ENCODE measurements at places on chromosomes 6 and 20.
A peak's percentile ranks its signal among the peaks of the same experiment; 100 is the strongest.

- DNase-seq = no peak
These were observed 31.1 kb downstream of the BRPF3 start for GRCh38 chr6:36227379-36228228.

DNA sequence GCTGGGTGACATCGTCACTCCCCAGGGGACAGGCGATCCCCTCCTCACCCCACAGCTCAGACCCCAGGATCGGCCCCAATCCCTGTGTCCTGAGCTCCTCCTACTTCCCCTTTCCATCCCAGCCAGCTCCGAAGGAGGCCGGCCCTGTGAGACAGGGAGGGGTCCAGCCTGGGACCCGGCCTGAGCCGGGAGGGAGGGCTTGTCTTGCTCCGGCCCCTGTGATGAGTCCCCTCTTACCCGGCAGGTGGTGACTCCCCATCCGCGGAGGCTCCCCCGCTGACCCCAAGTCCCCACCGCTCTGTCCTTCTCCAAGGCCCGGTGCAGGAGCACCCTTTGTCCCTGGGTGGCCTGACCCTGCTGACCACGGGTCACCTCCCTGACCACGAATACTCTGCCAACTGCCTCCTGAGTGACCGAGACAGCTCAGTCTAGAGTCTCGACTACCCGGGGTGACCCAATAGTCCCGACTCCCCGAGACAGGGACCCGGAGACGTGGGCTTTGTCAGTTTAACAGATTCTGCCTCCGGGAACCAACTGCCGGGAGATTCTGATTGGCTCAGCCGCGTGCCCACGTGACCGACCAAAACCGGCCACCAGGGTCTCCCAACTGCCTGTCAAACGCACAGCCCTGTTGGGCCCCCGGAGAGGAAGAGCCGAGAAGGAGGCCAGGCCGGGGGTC lies 187.4 kb upstream of the PROKR2 start:
- DNase-seq = peak; percentile 53

DNA sequence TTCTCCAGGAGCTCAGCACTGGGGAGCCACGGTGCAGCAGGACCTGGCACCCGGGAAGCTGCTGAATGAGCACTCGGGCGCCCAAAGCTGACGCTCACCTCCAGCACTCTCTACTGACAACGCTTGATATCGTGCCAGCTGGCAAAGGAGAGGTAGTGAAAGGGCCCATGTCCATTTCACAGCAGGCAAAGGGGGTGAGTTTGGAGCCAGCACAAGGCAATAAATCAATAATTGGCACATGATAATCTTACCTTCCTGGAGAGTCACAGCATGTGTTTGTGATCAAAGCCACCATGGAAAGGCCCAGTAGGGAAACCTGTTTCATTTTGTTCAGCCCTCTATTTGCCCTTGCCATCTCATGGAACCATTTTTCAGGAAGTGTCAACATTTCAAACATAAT lies 23.3 kb upstream of the SMIM26 start:
- DNase-seq = no peak

DNA sequence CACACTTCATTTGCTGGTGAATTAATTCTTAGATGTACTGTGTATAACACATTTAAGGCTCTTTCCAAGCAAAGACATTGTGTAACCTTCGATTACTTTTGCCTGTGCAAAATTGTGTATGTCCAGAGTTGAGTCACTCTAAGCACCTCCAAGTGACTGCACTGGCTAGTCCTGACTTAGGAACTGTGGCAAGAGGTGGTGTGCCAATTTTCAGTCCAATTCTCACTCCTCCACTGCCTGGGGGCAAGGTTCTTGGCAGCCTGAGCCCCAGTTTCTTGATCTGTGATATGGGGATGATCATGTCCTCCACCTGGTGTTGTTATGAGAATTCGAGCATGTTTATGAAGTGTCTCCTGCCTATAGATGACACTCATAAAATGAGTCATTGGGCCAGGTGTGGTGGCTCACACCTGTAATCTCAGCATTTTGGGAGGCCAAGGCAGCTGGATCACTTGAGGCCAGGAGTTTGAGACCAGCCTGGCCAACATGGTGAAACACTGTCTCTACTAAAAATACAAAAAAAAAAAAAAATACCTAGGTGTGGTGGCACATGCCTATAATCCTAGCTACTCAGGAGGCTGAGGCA lies 105.3 kb upstream of the CDYL start:
- no peak for DNase-seq

- no peak for DNase-seq
These were observed 115.8 kb upstream of the FLRT3 start for GRCh38 chr20:14453259-14453658.

GRCh38 chr6:43093436-43094289 lies 17.5 kb downstream of the PTK7 start:
- peak; percentile 82 for DNase-seq

DNA sequence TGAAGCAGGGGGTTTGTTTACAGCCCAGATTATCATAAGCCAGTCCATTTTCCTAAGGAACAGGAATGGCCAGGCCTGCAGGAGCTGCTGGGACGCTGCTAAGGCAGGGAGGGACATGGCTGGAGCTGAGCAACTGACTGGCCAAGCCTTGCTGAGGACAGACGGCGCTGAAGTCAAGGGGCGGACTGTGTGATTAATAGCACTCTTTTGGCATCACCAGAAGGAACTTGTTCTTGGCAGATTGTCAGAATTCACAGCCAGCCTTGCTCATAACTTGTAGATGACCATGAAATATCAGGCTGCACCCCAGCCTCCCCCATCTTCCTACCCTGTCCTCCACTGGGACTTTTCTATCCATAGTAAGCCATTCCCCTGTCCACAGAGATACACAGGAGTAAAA lies 218.8 kb upstream of the RNF24 start:
- peak; percentile 58 for DNase-seq

GRCh38 chr6:79302341-79302740 lies 67.9 kb upstream of the HMGN3 start:
- DNase-seq = no peak

GRCh38 chr6:5121479-5121878 lies 36.3 kb downstream of the PPP1R3G start:
- no peak for DNase-seq

DNA sequence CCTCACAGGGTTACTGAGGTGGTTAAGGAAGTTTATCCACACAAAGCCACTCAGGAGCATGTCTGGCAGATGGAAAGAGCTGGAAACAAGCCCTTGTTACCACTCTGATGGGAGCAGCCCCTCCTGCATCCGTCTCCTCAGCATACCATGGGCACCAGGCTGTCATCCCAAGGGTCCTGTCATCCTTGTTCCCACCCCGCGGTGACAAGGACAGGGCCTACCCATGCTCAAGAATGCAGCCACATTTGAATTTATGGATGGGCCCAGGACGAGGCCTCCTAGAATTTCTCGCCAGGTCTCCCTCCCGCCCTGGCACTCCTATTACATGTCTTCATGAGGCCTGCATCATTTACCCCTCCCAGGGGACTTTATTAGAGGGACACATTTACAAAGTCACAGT lies 60.0 kb downstream of the NPEPL1 start:
- no peak for DNase-seq

DNA sequence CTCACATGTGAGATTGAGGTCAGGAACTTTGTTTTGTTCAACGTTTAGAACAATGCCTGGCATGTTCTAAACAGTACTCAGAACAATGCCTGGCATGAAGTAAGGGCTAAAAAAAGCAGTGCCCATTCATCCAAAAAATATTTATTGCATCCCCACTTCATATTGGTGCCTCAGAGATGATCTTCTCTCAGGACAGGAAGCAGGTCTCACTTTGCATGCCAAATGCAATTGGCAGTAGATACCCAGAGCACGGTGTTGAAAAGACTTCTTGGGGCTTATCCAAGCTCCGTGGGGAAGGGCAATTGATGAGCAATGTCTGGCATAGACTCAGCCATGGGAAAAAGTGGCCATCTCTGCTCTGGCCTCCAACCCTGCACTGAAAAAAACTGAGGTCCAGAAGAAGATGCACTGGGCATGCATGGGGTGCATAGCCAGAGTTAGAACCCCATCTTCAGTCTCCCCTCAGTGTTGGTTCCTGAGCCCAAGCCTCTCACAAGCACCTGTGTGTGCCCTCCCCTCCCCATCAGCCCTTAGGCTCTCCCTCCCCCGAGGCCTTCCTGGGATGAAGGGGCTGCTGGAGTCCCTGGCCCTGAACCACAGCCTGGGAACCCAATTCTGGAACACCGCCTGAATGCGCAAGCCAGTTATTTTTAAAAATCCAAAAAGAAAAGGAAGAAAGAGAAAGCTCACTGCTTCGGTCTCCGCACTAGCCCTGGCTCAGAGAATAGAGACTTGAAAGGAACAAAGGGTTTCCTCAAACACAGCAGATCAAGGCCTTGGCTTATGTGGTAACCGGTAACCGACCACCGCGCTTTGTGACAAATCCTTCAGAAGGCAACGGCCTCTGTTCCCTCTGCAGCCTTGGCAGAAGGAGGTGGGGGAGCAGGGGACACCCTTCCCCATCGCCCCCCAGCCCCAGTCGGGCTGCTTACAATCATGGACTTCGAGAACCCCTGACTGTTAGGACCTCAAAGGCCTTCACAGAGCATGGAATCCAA lies 78.5 kb upstream of the SIRPA start:
- DNase-seq = peak; percentile 92

- DNase-seq = peak; percentile 23
These were observed 63.0 kb upstream of the CD2AP start for GRCh38 chr6:47414423-47415167.

DNA sequence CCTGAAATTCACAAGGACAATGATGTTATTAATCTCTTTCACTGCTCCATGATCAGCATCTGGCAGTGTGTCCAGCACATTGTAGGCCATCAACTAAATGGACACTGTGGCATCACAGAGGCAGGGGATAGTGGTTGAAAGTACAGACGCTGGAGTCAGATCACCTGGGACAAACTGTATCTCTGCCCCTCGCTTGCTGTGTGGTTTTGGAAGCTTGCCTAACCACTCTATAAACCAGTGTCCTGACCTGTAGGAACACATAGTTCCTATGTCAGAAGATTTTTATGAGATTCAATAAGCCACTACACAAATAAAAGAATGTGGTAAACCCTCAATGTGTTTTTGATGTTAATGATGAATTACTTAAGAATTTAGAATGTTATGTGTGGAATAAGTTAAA lies 219.3 kb upstream of the RNF217 start:
- peak; percentile 1 for DNase-seq

GRCh38 chr6:20954315-20954714 lies 420.1 kb downstream of the CDKAL1 start:
- no peak for DNase-seq

GRCh38 chr20:62763404-62763803 lies 32.9 kb upstream of the MRGBP start:
- DNase-seq = no peak

DNA sequence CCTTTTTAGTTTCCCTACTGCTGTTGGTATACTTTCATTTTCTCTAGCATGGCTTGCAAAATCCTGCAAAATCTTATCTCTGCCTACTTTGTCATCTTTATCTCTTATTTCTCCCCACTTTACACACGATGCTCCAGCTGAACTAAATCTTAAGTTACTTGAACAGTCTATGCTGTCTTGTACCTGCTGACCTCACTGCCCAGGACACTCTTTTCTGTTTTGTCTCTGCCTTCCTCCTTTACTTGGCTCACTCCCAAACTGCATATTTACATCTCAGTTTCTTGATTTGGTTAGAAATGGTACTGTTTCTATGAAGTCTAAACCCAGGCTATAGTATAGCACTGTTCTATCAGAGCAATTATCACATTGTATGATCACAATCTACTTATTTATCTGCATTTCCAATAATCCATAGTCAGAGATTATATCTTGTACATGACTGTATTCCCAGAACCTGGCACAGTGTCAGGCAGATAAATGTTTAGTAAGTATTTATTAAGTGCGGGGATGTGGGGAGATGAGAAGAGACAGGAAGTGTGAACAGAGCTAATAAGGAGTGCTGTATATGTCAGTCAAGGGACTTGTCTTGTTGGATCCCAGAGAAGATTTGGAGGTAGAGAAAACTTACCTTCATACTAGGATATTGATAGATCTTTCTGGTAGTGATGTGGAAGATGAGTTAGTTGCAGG lies 57.6 kb downstream of the ADGRG6 start:
- DNase-seq = no peak

GRCh38 chr6:165884813-165885765 lies 222.0 kb upstream of the PDE10A start:
- DNase-seq = peak; percentile 75

GRCh38 chr6:37988696-37989095 lies 169.2 kb downstream of the ZFAND3 start:
- peak; percentile 77 for DNase-seq
